ENCODE measurements at places on chromosomes 1 and 21.
A peak's percentile ranks its signal among the peaks of the same experiment; 100 is the strongest.

DNA sequence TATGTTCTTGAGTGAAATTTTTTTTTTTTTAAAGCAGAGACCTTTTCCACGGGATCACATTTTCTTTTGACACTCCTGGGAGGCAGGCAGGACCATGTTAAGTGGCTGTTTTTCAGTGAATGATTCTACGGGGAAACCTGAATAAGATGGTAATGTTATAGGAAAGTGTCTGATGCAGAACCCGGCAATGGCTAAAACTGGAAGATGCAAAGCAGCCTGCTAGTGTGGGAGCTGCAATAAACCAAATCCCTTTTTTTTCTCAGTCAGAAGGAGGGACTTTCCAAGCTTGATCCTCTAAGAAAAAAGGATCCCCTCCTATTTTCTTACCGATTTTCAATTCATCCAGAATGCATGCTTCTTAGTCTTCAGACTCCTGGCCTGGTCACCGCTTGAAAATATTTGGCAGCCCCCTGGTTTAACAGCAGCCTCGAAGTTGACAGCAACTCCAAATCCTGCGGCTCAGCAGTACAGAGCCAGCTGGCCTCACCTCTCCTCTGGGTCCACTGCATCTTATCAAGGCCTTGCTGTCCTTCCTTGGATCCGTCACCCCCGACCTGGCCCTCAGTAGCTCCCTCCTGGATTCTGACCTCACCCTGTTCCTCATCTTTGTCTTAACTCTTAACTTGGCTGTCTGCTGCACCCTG lies 5.6 kb downstream of the MX2 start:
- no peak for DNase-seq

DNA sequence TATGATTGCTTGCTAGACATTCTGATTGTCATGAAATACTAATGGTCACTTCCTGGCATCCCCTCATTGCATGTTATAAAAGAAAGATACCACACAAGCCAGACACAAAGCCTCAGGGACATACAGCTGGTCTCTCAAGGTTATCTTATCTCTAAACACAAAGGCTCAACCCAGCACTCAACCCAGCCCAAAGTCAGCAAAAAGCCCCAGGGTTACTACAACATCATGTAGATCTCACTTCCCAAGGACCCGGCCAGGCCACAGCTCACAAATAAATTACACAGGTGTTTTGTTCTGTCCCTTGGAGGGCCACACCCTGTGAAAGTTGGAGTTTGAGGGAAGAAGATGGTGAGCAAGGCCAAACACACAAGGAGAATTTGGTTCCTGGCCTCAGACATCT lies 109.7 kb upstream of the BARHL2 start:
- DNase-seq: no peak

GRCh38 chr1:65765631-65766030 lies 27.1 kb upstream of the PDE4B start:
- DNase-seq: no peak

- no peak for DNase-seq
Observed at GRCh38 chr21:27314131-27314530, 347.2 kb upstream of the ADAMTS5 start.

GRCh38 chr1:157352817-157353408 lies 199.4 kb downstream of the FCRL5 start:
- no peak for DNase-seq

GRCh38 chr1:158140764-158141192 lies 39.9 kb upstream of the CD1D start:
- DNase-seq: no peak

GRCh38 chr1:19651141-19651737 lies 7.1 kb downstream of the NBL1 start:
- DNase-seq: no peak

- DNase-seq: peak; percentile 81
Observed at GRCh38 chr1:160837558-160838205, 25.0 kb downstream of the CD244 start.

DNA sequence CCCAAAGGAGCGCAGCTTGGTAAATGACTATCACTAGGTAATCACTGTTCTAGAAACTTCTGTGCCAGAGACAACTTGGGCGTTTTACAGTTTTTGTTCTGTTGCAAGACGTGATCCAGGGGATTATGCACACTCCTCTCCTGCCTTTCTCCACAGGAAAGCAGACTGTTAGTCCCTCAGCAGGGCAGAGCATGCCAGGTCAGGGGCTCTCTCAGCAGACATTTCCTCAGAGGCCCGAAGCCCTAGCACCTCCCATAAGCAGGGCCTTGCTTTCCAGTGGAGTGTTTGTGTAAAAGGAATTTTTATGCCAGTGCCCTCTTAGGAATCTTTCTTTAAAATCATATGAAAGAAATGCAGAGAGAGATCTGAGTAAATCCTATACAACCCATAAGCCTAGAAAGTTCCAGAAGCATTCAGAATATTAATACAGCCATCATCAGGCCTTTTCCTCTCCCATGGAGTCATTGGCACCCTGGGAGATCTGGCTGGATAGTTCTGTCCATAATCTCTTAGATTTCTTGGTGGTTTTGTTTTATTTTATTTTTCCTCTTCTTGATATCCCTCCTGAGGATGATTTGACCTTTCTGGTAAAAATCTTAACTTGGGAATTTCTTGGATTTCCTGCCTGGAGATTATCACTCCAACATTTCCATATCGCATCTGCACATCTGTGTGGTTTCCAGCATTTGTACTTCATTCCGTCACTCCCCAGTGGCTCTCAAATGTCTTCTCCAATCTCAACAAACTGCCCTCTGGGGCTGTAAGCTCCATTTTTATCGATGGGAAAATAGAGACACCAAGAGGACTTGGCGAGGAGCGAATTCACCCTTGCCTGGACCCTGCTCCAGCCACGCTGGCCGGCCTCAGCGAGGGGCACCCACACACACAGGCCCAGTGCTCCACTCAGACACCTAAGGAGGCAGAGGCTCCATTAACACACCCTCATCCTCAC lies 116.1 kb downstream of the PSMG1 start:
- no peak for DNase-seq

GRCh38 chr1:24018611-24019580 lies 38.8 kb upstream of the SRSF10 start:
- DNase-seq: no peak

DNA sequence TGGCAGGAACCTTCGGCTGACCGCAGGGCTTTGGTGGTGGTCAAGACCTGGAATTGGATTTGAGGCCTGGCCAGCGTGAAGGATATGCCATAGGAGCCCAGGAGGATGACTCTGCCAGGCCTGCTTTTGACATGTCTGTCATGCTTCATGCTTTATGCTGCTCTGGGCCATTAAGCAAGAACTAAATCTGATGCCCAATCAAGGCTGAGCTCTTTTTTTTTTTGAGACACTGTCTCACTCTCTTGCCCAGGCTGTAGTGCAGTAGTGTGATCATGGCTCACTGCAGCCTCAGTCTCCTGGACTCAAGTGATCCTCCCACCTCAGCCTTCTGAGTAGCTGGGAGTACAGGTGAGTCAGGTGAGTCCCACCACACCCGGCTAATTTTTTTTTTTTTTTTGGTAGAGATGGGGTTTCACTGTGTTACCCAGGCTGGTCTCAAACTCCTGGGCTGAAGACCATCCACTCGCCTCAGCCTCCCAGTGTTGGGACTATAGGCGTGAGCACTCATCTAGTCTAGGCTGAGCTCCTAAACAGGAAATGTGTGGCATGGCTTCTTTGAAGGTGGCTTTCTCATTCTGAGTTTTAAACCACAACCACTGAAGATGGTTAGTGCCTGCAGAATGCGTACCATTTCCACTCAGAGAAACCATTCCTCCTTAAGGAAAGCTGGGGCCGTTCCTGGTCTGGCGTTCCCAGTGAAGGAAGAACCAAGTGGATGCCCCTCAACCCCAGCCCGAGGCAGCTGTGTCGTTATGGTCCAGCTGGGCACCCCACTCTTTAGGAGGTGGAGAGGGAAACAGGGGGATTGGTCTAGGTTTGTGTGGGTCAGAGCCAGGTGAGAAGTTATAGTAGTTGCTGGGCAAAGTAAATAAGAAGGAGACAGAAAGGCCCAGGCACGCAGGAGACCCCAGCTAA lies 34.2 kb upstream of the ATP5PO start:
- peak; percentile 35 for DNase-seq

- no peak for DNase-seq
Observed at GRCh38 chr1:212600071-212600915, 8.3 kb upstream of the ATF3 start.

DNA sequence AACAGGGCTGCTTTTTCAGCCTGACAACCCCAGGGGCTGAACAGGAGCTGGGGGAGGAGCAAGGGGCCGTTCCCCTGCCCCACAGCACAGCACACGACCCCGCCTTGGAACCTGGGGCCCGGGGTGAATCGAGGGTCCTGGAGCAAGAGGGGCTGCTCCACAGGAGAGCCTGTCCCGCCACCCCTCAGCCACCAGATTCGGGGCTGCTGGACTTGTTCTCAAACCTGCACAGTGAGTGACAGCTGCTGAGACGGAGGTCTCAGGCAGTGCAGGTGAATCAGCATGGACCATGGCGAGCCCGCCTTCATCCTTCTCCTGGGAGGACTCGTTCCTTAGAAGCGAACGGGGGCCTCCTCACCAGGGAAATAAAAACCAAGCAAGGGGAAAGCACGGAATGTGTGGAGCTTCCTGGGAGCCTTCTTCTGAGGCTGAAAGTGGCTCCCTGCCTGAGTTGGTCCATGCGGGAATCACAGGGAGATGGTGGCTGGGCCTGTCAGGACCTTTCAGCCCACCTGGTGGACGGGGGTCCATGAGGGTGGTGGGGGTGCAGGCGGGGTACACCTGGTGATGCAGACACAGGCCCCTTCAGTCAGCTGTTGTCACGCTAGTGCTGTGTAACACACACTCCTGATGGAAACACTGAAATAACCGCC lies 125.4 kb downstream of the SIK1 start:
- no peak for DNase-seq

GRCh38 chr1:37265786-37266667 lies 208.4 kb upstream of the ZC3H12A start:
- no peak for DNase-seq

GRCh38 chr1:27097484-27097917 lies 57.4 kb downstream of the SLC9A1 start:
- peak; percentile 50 for DNase-seq

GRCh38 chr1:60413091-60413490 lies 339.5 kb upstream of the C1orf87 start:
- DNase-seq: no peak

DNA sequence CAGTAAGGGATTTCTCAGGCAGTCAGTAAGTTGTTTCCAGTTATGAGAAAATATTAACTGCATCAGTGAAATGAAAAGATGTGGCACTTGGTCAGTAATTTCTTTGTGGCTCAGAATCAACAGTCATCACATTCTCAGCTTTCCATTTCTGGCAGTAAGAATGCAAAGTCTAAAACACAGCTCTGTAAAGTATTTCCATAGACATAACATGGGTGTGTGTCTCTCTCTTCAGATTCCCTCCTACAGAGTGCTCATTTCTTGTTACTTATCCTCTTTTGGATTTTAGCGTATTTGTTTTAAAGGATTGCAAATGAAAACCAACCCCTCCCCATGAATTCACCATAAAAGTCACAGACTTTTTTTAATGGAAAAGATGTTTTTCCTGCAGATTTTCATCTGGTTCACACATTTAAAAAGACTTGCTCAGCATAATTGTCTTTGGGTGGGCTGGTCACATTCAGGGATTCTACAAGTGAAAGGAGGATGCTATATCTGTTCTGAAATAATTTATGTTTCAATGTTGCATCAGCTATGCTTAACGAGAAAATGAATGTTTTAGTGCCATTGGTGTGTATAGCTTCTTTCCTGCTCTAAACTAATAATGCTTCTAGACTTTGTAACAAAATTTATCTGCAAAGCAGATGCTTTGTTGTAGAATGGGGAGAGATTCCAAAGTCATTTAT lies 34.6 kb upstream of the CD55 start:
- DNase-seq: no peak

- no peak for DNase-seq
Observed at GRCh38 chr1:116110567-116111523, at the start of gene MAB21L3. Gene MAB21L3 (plus strand): TSS chr1:116111399. CDS start chr1:116112616, 1,217 bp downstream.

DNA sequence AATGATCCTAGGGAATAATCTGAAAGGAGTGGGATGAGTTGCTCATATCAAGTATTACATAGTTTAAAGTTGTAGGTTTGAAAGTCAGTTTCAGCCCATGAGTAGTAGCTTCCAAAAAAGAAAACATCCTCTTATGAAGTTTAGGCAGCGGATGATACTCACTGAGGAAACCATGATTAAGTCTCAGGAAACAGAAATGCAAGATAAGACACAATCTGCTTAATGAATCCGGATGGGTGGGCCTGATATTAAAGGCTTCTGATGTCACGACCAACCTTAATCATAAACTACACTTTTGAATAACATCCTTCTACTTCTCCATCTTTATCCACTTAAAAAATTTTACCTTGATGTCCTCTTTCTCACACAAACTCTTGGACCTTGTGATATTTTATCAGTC lies 61.8 kb downstream of the S1PR1 start:
- DNase-seq: no peak

GRCh38 chr1:36083635-36084496 lies at the start of gene TEKT2:
Gene TEKT2 (plus strand): TSS chr1:36084094. CDS start chr1:36084922, 828 bp downstream.
- DNase-seq: no peak

- DNase-seq: no peak
Observed at GRCh38 chr1:210505601-210506496, 177.1 kb downstream of the HHAT start.

DNA sequence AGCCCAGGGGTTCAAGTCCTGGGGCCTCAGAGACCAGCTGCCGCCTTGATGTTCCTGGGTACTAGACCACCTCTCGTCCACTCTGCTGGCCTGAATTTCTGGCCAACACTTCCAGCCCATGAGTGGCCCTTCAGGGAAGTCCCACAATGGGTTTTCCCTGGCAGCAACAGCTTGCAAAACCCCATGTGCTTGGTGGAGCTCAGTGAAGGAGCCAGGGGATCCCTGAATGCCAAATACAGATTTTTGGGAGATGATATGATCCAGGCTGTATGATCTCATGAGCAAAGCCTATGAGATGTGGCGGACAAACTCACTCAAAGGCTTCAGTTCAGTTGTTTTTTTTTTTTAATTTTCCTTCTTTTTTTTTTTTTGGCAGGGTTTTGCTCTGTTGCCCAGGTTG lies 9.6 kb upstream of the RASSF5 start:
- DNase-seq: no peak

DNA sequence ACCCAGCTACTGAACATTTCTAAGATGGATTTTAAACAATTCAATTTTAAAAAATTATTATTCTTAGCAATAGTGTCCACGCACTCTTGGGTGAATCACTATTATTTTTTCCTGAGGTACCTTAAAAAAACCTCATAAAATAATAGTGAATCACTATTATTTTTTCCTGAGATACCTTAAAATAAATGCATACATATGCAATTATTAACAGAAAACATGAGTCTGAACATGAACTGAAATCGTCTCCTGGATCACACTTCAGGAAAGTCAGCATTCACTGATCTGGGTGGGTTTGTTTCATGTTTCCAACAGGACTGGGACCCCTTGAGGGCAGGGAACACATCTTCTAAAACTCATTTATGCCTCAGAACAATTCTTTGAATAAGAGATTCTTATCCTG lies 63.1 kb upstream of the IFNLR1 start:
- no peak for DNase-seq

Data from activated T-helper 1 cell treated with Interleukin-2 at 50 U/mL for 16 hours (primary cell).